ENCODE measurements at places on chromosomes 3 and 15.

DNA sequence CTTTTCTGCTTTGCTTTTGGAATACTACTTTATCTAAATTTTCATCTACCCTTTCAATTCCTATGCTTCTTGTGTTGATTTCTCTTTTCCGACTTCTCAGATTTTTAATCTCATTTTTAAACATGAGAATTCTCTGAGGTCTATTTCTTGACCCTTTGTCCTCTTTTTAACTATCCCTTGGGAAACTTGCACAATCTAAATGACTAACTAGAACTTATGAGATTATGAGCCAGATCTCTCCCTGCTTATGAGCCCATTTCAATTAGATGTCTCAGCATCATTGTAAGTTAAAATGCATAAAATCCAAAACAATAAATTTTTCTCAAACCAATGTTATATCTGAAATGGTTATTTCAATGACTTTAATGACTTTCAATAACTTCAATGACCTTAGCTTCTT, 296.9 kb upstream of the AGTR1 start:
- DNase-seq, result no peak

DNA sequence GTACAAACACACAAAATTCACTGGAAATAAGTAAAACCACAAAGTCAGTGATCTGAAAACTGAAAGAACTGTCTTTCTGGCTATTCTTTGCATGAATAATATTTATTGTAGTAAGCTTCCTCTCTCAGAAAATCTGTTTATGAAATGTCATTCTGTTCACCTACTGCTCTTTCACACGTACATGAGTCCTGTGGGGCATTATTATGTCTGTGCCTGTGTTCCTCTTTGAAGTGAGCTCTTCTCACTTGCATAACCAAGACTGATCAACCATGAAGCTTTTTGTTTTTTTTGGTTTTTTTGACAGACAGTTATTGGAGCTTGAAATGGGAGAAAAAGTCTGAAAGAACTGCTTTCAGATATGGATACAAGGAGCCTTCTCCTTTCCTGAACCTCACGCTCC, 195.8 kb downstream of the PLCH1 start:
- no peak for DNase-seq

- DNase-seq, result no peak
Measured at GRCh38 chr3:14210290-14210688, 31.7 kb downstream of the LSM3 start.

DNA sequence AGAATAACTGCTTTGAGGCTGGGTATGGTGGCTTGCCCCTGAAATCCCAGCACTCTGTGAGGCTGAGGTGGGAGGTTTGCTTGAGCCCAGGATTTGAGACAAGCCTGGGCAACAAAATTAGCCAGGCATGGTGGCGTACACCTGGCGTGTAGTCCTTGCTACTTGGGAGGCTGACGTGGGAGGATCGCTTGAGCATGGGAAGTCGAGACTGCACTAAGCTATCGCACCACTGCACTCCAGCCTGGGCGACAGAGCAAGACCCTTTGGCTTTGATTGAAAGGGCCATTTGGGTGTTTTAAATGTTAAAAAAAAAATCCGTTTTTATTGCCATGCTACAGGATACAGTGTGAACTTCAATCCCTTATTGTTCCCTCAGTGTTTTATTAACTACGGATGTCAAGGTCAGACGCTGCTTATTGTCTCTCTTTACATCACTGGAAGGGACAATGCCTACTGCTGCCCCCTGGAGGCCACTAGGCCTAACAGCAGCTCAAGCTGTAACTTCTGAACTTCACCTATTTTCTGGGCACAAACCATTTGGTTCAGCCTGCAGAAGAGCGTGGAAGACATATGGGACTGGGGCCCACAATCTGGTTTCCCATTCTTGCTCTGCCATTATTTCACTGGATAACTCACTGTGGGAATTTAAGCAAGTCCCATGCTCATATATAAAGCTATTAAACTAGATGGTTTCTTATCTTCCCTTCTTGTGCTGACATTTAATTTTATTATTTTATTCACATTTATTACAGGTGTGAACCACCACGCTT, 15.3 kb upstream of the IREB2 start:
- no peak for DNase-seq

GRCh38 chr3:30623351-30623750, 16.9 kb downstream of the TGFBR2 start:
- no peak for DNase-seq

GRCh38 chr3:13159890-13160289, 86.7 kb upstream of the IQSEC1 start:
- DNase-seq, result no peak

- DNase-seq, result no peak
Measured at GRCh38 chr15:51181905-51182304, 87.2 kb upstream of the TNFAIP8L3 start.

GRCh38 chr3:183871541-183871940, 13.1 kb downstream of the PARL start:
- DNase-seq, result no peak

DNA sequence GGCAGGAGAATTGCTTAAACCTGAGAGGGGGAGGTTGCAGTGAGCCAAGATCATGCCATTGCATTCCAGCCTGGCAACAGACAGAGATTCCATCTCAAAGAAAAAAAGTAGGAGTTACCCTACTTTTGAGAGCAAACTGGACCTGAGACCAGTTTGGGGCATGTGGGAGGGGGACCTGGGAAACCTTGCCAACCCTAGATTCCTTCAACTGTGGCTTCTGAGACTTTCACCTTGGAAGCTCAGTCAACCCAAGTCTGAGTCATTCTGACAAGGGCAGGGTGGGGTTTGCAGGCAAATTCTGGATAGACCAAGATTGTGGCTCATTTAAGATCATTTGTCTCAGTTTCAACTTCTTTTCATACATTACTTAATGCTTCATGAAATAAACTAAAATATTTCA, 23.8 kb upstream of the SIAH2 start:
- no peak for DNase-seq

Data from HL-60 (cell line).